ENCODE measurements at places on chromosomes 5 and 9. TPM values are rescaled to one million over a fixed set of nuclear protein-coding genes. Genes with fewer than 3 reads are reported as not detected.

Gene SVEP1
- 99.0 TPM for total RNA-seq

Gene IFNA10
- total RNA-seq: not detected

Gene CARTPT
- not detected for total RNA-seq

DNA sequence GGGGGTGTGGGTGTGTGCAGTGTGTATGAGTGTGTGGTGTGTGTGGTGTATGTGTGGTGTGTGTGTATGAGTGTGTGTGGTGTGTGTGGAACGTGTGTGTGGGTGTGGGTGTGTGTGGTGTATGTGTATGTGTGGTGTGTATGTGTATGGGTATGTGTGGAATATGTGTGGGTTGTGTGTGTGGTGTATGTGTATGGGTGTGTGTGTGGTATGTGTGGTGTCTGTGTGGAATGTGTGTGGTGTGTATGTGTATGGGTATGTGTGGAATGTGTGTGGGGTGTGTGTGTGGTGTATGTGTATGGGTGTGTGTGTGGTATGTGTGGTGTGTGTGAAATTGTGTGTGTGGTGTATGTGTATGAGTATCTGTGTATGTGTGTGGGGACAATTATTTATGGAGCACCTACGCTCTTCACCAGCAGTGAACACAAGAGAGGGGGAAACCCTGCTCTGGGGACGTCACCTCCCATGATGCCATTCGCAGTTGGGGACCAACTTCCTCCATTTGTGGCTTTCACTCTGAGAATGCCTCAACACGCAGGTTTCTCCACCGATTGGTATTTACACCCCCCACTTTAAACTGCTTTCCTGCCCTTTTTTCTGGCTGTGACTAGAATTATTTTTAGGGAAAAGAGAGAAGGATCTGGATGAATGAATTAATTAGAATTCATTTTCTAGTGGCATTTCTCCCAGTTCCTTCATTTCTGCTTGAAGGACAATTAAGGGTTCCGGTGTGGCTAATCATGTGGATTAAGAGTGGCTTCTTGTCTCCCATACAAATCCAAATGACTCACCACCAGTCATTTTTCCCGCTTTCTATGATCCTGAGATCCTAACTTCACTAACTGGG is 238.1 kb downstream of the ROR2 start:
- no peak for DNase-seq

DNA sequence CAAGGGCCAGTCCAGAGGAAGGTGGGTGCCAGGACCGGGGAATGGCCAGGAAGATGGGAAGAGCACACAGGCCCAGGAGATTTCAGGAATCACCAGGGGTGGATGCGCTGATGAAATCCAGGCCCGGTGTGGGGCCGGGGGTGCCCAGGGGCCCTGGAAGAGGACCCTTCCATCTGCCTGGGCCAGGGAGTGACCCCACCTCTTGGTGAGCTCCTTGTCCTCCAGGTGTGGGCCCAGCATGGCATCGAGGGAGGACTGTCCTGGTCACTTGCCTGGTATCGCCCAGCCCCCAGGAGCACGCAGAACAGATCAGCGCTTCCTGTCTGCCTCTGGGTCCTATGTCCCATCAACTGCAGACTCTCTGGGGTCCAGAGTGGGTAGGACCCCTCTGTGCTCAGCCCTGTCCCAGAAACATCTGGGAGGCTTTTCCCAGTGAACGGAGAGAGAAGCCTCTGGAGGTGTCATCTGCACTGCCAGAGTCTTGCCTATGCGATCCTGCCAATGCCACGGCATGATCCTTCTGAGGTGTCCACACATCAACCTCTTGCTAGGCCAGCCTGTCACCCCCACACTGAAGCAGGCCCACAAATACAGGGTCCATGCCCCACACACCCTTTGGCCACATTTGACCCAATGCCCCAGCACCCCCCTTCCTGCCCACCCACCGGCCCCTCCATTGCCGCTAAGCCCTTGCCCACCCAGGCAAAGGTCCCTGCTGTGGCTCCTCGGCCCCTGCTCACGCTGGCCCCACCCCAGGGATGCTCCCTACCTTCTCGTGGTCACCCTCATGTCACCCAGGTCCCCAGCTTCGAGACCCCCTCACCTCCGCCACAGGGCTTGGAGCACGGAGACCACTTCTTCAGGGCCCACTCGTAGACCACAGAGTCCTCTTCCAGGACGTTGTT is 67.2 kb downstream of the ZNF354C start:
- DNase-seq: no peak

DNA sequence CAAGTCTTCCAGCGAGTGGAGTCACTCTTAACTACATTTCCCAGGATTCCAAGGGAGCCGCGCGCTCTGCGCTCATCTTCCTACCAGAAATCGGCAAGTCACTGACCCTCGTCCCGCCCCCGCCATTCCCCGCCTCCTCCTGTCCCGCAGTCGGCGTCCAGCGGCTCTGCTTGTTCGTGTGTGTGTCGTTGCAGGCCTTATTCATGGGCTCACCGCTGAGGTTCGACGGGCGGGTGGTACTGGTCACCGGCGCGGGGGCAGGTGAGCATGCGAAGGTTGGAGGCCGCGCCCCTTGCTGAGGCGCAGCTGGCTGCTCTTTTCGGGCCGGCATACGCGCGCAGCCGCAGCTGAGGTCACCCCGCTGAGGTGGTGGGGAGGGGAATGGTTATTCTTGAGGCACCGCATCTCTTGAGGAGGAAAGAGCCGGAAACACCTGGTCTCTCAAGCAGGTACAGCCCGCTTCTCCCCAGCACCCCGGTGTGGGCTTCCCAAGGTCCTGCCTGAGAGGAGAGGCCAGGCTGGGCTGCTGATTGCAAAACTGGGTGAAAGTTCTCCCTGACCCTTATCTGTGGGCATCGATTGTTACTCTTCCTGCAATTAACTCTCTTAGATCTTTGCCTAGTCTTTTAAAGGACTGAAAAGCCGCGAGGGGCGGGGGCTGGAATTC is at the start of gene HSD17B4:
HSD17B4 (plus strand) TSS at position 125 of the 667 bp plus-strand sequence; CDS start at position 204, 79 bp downstream.
- DNase-seq: peak; percentile 86

DNA sequence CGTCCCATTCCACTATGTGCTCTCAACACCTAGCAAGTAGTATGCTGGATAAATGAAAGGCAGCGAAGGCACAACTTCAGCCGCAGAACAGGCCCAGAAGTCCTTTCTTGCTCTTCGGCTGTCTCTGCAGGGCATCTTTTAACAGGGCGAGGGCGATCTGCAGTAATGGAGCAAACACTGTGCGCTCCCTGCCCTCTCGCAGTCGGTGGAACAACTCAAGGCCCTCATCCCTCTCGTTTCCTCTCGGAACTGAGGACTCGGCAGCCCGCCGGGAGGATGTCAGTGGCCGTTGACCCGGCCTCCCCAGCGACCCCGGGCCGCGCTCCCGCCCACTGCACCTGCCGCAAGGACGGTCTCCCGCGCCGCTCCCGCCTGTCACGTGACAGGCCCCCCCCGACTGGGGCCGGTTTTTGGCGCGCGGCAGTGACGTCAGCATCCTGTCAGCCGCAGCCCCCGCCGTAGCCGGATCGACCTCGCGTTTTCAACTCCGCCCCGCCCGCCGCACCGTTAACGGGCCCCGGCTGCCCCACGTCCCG is 1.1 kb downstream of the ZNF367 start:
- DNase-seq: peak; percentile 79

Gene ARHGEF39
- 0.59 TPM for total RNA-seq

DNA sequence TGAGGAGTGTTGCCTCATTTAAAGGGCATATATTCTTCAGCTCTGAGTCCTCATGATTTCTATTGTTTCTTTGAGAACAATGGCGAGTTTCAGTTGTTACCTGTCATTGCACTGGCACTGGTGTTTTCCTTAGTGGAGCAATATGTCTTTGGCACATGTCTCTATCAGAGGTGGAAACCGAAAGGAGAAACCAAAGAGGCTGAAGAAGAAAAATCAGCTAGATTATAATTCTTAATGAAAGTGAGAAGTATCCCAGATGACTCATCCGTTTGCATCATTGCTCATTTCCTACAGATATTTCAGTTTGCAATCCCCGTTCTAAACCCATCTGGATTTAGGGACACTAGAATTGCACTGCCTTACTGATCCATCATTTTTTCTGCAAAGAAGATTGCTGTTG is 324.6 kb downstream of the TMEM232 start:
- no peak for DNase-seq

Gene FLT4
- 7.9 TPM for total RNA-seq

Gene LNPEP
- total RNA-seq: 71.2 TPM

Gene GHR
- total RNA-seq: 234 TPM
